ENCODE measurements at places on chromosomes 7 and 10.

GRCh38 chr7:142815134-142815533 is 39.7 kb upstream of the EPHB6 start:
- DNase-seq = no peak

GRCh38 chr10:51066231-51066630 is 8.1 kb upstream of the PRKG1 start:
- DNase-seq = no peak

DNA sequence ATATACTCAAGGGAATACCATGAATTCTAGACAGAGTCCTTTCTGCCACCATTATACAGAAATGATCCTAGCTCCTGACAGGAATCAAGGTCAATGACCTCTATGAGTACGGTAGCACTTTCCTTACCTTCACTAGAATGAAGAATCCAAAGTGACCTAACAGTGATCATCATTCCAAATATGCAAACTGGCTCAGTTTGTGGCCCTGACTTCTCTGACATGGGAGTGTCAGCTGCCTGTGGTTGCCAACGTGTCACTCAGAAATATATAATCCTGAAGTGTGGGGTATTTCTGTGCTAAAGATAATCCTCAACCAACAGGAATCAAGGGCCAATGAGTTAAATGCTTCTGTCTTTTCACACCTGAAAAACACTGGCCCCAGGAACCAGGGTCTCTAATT is 45.7 kb downstream of the COPG2 start:
- DNase-seq = no peak

GRCh38 chr10:7707102-7707501 is 4.0 kb downstream of the ITIH2 start:
- DNase-seq = no peak

DNA sequence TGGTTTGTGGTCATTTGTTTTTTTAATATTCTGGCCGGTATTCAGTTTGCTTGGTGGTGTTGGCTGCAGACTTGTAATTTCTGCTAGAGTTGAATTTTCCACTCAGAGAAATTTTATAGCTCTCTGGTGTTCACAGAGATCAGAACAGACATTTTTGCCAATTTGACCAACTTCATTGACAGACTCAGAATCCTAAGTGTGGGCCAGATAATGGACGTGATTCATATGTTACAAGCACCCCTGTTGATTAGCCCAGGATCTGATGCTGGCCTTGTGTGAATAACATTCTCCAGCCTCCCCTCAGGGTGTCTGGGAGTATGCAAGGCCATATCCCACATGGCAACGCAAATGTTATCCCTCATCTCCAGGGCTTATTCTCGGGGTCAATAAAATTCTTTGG is 283.8 kb downstream of the C7orf25 start:
- DNase-seq = no peak

- no peak for DNase-seq
These were observed 72.3 kb downstream of the AMZ1 start for GRCh38 chr7:2760098-2760889.

GRCh38 chr10:13915710-13916109 is 328.9 kb downstream of the PRPF18 start:
- DNase-seq = no peak

DNA sequence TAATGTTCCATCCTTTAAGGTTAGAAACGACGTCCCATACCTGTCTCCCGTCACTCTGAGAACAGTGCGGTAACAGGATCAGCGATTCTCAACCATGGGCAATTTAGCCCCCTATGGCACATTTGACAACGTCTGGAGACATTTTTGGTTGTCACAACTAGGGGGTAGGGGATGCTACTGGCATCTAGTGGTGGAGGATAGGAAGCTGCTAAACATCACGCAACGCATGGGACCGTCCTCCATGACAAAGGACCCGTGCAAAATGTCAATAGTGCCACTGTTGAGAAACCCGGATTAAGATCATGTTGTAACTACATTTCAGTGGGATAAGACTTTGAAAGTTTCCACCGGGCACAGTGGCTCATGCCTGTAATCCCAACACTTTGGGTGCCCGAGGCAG is 5.0 kb upstream of the PAXIP1 start:
- DNase-seq = no peak

- no peak for DNase-seq
These were observed 116.9 kb upstream of the PCGF5 start for GRCh38 chr10:91103384-91104192.

- no peak for DNase-seq
These were observed 144.1 kb downstream of the LRRC4 start for GRCh38 chr7:127887096-127887495.

- DNase-seq = no peak
These were observed 310.6 kb upstream of the PLXDC2 start for GRCh38 chr10:19505320-19506312.

GRCh38 chr7:113374955-113375354 is 256.6 kb upstream of the SMIM30 start:
- no peak for DNase-seq

GRCh38 chr7:7614018-7614741 is 26.4 kb upstream of the UMAD1 start:
- no peak for DNase-seq

DNA sequence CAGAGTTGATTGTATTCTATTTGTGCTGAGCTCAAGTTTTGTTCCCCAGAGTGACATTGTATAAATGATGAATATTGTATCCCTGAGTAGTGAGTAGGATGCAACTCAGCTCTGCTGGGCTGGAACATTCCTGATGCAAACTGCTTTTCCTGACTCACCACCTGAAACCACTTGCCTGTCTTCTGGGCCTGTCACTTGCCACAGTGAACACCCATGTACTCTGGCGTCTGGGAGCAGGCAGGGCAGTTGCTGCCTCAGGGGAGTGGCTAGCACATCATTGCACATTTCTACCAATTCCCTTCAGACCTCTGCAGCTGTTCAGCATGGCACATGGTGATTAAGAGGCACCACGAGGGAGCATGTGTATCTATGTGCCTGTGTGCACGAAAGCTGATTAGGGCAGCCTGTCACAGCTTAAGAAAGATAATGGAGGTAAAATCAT is 157.3 kb downstream of the SND1 start:
- peak; percentile 38 for DNase-seq

DNA sequence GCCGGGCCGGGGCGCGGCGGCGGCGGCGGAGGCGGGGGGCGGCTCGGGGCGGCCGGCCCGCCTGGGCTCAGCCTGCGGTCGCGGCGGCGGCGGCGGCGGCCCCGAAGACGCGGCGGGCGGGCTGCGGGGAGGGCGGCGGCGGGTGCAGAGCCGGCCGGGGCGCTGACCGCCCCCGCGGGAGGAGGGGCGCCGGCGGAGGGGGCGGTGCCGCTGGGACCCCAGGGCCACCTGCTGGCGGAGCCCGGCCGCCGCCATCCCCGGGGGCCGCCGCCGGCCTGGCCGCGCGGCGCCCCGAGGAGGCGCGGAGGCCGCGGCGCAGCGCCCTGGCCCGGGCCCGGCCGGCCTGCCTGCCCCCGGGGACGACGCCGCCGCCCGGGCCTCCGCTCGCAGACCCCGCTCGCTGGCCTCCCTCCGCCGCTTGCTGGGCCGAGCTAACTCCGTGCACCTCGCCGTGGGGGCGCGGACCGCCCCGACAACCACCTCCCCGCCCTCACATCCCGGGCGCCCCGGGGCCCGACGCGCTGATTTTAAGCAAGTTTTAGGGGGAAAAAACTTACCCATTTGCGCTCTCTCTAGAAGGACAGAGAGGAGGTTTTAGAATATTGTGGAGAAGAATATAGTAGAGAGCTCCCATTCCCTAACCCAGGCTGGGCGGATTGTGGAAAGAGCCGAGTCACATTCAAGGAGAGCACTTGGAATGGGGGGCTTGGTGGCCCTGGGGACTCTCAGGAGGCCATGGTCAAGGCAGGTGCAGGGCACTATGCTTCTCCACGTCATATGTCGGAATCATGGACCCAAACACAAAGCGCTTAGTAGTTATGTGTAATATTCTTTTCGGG is at the start of gene BEND7:
BEND7 (minus strand) TSS at position 140 of the 839 bp plus-strand sequence. CDS start 481 bp downstream, outside the sequence.
- no peak for DNase-seq

GRCh38 chr10:92385831-92386230 is 94.9 kb downstream of the MARCHF5 start:
- no peak for DNase-seq

- DNase-seq = no peak
These were observed at the start of gene CRHR2 for GRCh38 chr7:30682212-30683083. Gene CRHR2 (minus strand): TSS chr7:30682456. CDS start chr7:30682280, 176 bp downstream.
